ENCODE measurements at places on chromosomes 5 and 9.

- no peak for DNase-seq
These were observed 397.5 kb downstream of the IRX2 start for GRCh38 chr5:2353871-2354440.

DNA sequence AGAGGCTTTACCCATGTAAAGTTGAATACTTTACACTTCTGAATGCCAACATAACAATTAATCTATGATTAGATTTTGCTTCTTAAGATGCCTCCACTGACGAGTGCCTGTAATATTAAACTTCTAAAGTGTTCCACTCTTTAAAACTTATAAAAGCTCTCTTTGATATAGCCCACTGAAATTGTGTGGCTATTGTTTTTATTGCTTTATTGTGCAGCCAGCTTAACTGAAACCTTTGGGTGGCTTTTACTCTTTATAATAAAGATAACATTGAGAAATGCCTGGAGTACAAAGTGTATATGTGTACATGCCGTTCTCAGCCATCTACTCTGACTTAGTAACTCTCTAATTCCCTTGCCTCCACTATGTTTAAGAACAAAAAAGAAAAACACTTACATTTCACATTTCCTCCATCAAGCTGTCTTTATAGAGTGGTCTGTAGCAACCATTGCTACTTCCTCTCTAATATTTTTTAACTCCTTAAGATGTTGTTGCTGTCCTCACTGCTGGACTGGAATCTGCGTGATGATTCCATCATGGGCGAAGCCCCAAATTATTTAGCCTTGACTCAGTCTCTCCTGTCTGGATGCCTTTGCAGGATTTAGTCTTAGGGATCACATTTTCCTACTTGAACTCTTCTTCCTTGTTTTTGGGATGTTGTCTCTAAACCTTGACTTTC is 9.1 kb downstream of the PIK3R1 start:
- DNase-seq = no peak

DNA sequence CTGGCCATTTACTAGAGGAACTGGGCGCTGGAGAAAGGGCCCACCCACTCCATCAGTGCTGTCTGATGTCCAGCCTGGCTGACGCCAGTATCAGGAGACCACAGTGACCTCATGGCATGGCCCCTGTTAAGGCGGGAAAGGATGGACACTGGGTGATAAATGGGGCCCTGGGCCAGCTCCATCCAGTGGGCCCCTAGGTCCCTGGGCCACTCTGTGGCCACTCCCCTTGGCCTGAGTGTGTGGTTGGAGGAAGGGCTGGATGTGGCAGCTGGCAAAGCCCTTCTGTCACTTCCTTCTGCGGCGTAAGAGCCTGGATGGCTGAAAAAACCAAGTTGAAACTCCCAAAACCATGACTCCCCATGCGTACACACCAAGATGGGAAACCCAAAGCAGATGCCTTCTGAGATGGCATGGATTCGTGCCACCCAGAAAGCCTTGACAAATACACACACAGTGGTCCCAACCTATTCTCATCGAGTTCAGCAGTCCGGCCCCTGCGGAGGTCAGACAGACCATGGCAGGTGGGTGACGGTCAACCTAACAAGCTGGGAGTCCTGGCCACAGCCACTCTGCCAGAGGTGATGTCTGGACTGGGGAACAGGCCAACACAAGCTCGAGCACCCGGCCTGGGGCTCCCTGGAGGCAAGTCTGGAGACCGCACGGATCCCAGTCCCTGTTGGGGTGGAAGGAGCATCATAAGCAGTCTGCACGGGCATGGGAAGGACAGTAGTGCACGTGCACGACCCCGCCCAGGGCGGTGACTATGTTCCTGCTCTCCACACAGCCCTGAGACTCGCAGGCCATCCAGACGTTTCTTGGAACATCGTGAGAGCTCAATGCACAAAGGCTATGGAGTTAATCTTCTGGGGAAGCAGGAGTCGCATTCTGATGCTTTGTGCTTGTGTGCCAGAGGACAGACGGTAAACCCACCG is 45.2 kb upstream of the NOTCH1 start:
- DNase-seq = no peak

DNA sequence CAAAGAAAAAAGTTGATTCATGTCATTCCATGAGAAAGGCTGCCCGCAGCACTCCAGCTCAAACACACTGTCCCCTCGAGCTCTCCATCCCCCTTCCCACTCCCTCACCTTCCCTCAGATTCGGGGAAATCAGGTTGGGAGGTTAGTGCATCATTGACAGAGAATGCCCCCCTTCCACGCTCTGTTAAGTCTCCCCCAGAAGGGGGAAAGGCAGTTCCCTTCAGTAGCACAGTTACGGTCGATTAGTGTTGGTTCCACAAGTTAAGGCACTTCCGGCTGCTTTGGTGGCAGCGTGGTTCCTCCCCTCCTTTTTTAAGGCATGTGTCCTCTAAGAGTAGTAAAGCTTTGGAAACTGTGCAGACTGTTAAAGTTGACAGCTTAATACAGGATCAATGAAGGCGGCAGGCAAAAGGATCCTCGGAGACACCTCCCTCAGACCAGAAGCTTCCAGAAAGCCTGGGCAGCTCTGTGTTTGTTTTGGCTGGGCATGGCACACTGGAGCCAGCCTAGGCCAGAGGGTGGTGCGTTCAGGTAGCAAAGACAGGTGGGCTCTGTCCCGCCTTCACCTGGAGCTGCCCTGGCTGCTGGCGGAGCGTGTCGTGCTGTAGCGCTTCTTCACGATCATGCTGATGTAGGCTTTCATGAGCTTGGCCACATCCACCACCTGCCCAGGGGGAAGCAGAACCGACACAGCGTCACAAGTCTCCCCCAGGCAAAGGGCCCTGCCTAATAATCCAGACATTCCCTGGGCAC is 49.5 kb upstream of the RETREG1 start:
- DNase-seq = no peak

DNA sequence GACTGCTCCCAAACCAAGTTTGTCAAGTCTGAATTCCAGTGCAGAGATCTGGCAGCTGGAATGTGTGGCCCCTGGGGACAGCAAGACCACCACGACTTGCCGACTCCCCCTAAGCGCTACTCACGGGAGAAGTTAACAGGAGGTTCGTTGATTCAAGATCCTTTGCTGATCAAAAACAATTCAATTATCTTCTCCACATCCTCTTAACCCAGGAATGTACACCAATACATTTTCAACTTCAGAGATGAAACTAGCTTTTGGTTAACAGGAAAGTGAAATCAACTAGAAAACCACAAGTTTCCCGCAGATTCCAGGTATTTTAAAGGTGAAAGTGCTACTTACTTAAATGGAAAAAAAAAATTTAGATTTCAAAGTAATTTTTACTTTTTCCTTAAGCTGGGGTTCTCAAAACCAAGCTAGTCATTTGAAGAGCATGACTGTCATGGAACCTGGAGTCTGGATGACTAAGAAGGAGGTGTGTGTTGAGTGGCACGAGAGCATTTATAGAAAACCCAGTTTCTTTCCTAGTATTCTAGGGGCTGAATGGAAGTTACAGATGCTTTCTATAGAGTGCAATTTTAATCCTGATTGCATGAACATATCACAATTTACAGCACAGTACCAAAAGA is 257.5 kb upstream of the PANK3 start:
- no peak for DNase-seq

- DNase-seq = no peak
These were observed 177.4 kb downstream of the SEC61B start for GRCh38 chr9:99399474-99399873.

- peak; percentile 49 for DNase-seq
These were observed 798 bp downstream of the REEP5 start for GRCh38 chr5:112921026-112921832.
